ENCODE measurements at places on chromosomes 7 and 10.

GRCh38 chr10:91761721-91762120, 36.5 kb upstream of the TNKS2 start:
- no peak for DNase-seq

GRCh38 chr7:26409661-26410547, 118.2 kb downstream of the SNX10 start:
- no peak for DNase-seq

DNA sequence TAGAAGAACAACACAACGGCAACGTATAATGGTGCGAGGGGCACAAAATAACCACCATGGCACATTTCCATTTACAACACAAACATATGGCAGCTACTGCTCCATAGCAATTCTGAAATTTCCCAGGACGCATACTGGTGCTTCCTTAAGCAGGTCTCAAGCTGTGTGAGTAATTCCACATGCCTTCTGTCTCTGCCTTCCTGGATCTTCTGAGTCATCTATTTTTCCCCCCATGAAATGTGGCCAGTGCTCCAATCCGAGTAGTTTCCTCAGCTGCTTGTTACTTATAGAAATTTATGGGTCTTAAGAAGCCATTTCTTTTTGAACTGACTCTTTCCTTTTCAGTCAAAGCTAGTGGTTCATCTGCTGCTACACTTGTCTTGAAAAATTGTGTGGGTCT, 256.6 kb upstream of the KLF6 start:
- no peak for DNase-seq

GRCh38 chr10:42960491-42960990, 116.3 kb upstream of the RET start:
- DNase-seq = no peak

GRCh38 chr10:5094265-5095205, at the start of gene AKR1C3:
Gene AKR1C3 (plus strand): TSS chr10:5094414. CDS start chr10:5094445, 31 bp downstream.
- no peak for DNase-seq

- DNase-seq = no peak
Observed at GRCh38 chr10:29649561-29650551, 15.1 kb upstream of the SVIL start.

- DNase-seq = no peak
Observed at GRCh38 chr10:125811251-125811650, 11.8 kb downstream of the UROS start.

DNA sequence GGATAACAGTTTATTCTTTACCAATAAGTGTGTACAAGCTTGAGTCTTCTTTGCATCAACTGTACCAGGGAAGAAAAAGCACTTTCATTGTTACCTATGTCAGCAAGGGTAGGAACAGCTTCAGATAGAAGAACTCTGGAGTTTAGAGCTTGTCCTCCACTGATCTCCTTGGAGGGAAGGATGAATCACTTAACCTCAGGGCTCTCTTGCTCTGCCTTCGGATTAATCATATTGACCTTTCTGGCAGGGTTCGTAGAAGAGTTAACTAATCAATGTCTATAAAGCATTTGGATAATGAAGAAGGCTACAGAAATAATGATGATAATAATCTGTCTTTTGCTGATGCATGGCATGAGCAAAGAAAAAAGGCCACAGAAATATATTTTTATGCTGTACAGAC, 339.5 kb upstream of the TPK1 start:
- no peak for DNase-seq

- no peak for DNase-seq
Observed at GRCh38 chr10:104449391-104449790, 95.8 kb downstream of the CFAP58 start.

GRCh38 chr10:5529702-5530411, 5.1 kb downstream of the CALML3 start:
- DNase-seq = no peak

- DNase-seq = no peak
Observed at GRCh38 chr10:58973235-58973595, 203.2 kb upstream of the PHYHIPL start.

GRCh38 chr10:33155720-33156638, 178.5 kb downstream of the NRP1 start:
- DNase-seq = no peak

DNA sequence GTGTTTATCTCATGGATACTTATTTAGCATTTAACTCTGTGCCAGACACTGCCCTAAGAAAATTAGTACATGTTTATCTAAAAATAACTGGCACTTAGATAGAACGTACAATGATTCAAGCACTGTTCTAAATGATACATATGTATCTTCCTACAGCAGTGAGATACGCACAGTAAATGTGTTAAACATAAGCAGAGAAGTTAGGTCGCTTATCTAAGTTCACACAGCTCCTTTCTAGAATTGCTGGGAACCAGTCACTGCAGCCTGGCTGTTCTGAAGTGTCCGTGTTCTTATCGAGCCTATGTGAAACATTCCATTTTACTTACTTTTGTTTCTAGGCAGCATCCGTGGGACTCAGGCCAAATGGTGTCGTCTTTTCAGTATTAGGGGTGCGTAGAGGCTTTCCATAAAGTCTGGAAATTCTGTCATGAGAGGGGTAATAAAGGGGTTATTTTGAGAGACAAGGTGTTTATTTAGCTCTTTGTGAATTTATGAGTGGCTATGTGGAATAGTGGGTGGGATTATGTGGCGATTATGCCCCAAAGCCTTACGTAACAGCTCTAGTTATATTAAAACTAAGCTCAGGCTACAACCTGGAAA, 186.9 kb downstream of the SND1 start:
- DNase-seq = no peak

GRCh38 chr7:73308074-73308664, 457 bp downstream of the NSUN5 start:
- peak; percentile 6 for DNase-seq

DNA sequence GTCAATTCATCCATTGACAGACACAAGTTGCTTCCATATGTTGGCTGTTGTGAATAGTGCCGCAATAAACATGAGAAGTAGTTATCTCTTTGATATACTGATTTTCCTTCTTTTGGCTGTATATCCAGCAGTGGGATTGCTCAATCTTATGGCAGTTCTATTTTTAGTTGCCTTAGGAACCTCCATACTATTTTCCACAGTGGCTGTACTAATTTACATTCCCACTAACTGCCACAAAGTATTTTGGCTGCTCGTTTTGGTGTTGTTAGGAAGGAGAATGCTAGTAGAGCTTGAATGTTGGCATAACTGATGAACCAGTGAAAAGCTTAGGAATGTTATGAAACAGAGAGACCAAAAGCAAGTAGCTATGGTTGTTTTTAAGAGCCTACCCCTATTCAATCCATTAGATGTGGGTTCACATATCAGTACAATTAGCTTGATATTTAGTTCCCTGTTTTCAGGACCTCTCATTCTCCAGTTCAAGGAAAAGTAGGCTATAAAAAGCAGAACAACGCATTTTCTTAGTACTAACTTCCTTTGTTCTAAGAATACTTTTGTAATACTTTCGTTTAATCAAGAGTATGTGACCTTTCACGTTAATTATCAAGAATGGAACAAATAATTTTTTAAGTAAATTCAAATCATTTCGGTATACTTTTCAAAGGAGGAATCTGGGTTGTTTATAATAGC, 100.3 kb downstream of the FAS start:
- no peak for DNase-seq

DNA sequence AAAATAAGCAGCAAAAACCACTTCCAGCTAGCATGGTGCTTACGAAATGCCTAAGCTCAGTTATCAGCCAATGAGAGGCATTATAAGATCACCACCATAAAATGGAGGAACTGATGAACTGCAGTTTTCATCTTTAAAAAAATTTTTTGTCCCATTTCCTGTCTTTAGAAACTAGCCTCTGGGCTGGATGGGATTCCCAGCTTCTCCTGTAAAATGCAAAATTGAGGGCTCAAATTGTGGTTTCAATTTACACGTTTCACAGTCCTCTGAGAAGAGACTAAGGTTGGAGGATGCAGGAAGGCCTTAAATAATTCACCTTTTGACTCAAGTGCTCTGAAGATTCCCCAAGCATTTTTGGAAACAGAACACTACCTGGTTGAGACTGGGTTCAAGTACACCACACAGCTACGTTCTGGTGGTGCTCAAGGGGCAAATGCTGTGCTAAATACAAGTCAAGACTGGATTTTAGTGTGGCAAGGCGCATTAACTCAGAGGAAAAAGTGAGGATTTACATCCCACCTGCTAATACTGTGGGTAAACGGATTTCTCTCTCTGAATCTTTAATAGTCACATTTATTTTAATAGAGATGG, 951 bp downstream of the ZNF25 start:
- peak; percentile 8 for DNase-seq

- DNase-seq = no peak
Observed at GRCh38 chr7:151280388-151281019, 32.0 kb upstream of the SMARCD3 start.

DNA sequence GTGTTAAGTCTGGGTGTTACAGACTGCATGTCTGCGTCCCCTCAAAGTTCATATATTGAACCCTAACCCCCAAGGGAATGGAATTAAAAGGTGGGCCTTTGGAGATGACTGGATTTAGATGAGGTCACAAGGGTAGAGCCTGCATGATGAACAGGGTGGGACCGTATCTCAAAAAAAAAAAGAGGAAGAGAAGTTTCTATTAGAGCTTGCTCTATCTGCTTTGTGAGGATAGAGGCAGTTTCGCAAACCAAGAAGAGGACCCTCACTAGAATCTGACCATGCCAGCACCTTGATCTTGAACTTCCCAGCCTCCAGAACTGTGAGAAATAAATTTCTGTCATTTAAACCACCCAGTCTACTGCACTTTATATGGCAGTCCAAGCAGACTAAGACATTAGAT, 1.4 kb downstream of the KIN start:
- no peak for DNase-seq

GRCh38 chr10:57593983-57594573, 673.6 kb downstream of the IPMK start:
- no peak for DNase-seq

- no peak for DNase-seq
Observed at GRCh38 chr10:43822631-43823580, 174.2 kb upstream of the ZNF32 start.

- no peak for DNase-seq
Observed at GRCh38 chr10:119365773-119366599, 158.6 kb downstream of the GRK5 start.

DNA sequence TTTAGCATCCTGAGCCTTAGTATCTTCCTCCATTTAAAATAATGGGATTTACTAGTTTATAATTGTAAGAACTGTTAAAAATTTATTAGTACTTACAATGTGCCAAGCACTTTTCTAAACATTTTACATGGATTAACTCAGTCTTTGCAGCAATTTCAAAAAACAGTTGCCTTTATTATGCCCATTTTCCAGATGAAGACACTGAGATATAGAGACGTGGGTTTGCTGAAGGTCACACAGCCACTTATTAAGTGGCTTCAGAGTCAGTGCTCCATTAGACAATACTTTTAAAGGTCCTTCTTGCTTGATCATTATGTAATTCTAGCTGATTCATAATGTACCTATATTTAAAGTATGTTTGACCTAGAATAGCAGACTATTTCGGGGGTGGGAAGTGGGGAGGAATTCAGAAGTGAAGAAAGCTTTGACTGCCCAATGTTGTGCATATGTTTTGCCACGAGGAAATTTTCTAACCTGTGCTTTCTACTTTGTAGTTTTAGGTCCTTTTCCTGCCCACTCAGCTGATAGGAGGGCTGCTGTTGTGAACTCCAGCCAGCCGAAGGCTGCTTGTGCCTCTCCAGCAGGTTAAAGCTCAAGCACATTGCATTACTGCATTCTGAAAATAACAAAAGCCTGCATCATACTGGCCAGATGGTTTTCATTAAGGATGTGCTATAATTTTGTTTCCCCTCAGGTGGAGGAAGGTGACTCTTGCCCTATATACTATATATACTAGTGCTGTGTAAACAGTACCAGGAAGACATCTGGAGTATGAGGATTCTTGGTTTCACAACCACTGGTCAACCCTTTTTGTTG, 4.3 kb downstream of the PLEKHA8 start:
- no peak for DNase-seq

DNA sequence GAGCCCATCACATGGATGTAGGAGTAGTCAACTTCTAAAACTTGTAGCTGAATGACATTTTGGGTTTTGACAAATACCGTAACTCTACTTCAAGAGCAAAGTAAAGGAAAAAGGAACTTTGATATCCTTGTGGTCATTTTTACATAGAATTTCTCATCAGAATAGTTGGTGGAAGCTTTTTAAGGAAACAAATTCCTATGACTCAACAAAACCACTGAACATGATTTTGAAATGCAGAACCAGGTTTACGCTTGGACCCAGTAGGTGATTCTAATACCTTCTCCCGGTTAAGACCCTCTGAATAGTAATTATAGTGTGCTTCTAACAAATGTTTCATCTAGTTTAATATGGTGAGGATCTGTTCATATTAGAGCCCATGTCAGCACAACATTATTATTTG, 307.8 kb downstream of the GPR37 start:
- DNase-seq = no peak

DNA sequence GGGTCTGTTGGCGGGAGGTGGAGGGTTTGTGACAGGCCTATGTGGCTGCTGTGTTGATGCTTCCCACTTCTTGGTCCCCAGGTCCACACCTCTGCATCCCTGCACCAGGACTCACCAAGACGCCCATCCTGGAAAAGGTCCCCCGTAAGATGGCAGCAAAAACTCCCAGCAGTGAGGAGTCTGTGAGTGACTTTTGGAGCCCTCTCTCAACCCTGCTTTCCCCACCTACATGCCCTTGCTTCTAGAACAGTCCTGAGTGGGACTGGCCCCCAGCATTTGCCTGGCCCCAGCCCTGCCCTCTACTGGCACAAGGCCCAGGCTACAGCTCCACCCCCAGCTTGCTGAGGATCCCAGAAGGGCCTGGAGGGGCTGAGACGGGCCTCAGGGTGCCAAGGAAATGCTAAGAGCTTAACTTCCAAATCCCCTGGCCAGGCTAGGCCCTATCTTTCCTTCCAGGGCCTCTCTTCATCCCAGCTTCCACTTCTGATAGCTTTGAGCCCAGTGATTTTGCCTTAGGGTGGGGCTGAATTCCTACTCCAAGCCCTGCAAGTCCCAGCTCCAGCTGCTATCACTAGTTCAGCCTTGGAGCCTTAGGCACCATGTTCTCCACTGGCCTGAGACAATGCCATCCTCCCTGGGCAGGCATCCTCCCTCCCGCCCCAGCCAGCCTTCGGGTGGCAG, 2.7 kb downstream of the CHAT start:
- no peak for DNase-seq

DNA sequence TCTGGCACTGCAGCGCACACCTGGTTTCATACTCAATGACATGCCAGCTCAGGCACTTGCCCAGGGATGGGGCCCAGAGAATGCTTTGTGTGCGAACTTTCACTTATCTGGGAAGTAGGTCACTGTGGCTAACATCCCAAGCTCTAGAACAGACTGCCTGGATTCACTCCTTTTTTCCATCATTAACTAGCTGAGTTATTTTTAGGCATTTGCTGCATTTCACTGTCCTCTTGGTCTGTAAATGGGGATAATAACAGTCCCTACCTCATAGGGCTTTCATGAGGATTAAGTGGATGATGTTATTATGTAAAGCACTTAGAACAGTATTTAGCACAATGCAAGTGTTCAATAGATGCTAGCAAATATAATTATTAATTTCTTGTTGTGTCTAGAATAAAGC, 98.7 kb upstream of the DOCK1 start:
- no peak for DNase-seq

DNA sequence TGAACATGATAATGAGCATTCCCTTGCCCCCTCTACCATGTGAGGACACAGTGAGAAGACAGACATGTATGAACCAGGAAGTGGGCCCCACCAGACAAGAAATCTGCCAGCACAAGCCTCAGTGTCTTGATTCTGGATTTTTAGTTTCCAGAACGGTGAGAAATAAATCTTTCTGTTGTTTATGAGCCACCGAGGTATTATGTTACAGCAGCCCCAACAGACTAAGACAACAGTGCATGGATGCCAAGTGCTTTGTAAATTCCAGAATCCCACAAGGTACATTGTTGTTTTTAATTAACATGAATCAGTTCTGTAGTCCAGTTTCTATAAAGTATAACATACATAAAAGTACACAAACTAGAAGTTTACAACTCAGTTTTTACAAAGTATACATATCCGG, 162.2 kb downstream of the ARHGAP21 start:
- no peak for DNase-seq

Data from activated CD4-positive, alpha-beta T cell treated with anti-CD3 and anti-CD28 coated beads, Interleukin-2, amount 50 U/mL, for 48 hours (primary cell).